D721Med (cell line): ENCODE measurements at places on chromosomes 2 and 18.

DNA sequence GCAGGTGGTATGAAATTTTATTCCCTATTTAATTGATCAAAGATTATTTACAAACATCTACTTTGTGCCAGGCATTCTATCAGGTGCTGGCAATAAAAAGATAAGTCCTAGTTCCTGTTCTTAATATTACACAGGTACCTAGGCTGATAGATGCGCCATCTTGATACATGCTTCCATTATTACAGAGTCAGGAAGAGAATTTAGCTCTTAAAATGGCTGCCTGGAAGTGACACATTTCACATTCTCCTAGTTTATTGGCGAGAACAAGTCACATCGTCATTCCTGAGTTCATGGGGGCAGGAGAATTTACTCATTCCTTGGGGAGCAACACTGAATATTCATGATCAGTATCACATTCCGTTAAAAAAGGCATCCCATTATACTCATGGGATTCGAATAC, 1.1 kb upstream of the DARS1 start:
- no peak for DNase-seq

- DNase-seq: no peak
Measured at GRCh38 chr2:236997069-236997715, 88.5 kb upstream of the COPS8 start.

- DNase-seq: no peak
Measured at GRCh38 chr2:21203976-21204375, 80.2 kb downstream of the TDRD15 start.

DNA sequence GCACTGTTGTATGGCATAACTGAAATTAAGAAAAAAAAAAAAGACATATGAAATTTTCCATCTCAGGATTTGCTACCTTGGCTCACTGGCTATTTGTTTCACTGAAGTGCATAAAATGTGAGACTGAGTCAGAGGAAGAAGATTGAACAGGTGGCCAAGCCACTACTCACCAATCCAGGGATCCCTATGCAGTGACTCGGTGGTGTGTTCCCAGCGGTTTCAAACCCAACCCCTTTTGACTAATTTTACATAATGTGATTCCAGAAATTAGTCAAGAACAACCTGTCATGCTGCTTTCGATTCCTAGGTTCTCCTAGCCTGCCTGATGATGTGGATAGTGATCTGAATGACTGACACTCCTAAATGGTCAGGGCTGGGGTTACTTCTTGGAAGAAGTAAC, 77.3 kb downstream of the KLHL14 start:
- DNase-seq: no peak

DNA sequence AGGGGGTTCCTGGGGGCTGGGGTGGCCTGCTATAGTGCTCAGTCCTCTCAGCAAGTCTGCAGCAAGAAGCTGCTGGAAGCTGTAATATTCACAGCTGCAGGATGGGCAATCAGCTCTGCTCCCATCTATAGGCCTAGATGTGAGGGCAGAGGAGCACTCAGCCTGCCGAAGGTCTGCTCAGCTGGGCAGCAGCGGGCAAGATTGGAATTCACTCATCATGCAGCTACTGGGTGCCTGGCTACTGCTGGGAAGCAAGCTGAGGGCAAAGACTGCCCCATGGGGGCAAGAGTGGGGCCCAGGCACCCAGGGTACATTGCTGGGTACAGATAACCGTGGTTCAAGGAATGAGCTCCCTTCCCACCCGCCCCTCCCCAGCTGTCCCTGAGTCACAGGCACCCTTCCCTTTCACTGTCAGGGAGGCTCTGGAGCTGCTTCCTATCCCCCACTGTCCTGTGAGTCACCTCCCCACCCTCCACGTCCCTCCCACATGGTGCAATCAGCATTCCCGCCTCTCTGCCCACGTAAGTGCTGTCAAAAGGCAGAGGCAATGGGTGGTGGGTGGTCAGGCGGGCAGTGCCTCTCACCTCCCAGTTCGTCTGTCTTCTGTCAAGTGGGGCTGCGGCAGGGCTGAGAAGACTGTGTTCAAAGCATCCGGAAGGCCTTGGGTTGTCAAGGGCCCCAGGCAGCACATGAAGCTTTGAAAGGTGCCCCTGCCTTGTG, 169.2 kb downstream of the TRIM43 start:
- DNase-seq: no peak

DNA sequence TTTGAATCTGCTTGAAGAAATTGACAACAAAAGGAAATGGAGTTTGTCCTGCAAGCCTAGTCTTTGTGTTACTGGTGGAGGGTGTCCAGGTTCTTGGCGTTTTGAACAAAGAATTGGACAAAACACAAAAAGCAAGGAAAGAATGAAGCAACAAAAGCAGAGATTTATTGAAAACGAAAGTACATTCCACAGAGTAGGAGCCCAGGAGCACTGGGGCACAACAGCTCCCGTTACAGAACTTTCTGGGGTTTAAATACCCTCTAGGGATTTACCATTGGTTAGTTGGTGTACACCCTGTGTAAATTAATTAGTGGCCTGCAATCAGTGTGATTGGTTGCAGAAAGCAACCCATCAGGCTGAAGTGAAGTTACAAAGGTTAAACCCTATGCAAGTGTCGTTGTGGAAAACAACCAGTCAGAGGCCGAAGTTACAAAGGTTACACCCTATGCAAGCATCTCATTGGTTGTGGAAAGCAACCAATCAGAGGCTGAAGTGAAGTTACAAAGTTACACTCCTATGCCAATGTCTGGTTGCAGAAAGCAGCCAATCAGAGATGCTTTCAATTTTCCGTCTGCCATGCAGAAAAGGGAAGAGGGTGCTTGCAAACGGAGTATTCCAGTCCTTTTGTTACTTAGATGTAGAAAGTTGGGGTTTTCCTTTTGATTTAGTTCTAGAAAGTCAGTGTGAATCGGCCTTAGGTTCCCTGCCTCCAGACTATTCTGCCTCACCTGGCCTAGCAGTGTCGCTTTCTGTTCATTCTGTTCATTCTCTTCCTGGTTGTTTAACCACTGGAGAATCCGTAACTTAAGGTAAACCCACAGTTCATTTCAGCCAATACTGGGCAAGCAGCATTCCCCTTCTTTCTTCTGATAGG, 47.6 kb upstream of the PTH2R start:
- no peak for DNase-seq

GRCh38 chr2:222456479-222457077, 32.2 kb downstream of the SGPP2 start:
- DNase-seq: no peak

DNA sequence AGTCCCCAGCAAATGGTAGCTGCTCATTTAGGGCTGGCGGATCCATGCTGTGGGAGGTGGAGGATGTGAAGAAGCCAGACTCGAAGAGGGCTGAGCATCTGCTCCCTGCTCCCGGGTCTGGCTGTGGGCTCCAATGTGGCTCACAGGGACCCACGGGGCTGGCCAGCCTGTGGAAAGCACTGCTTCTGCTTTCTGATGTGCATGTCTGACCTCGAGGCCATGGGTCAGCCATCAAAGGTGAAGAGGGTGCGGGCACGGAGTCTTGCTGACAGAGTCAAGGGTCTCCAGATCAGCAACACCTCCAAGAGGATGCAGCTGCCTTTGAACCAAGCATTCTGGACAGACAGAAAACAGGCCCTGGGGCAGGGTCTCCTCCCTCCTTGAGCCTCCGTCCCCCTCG, 178.2 kb downstream of the INHBB start:
- no peak for DNase-seq

GRCh38 chr2:46886268-46887027, 29.2 kb downstream of the MCFD2 start:
- no peak for DNase-seq

GRCh38 chr18:78421392-78421791, 558.2 kb upstream of the SALL3 start:
- DNase-seq: no peak

DNA sequence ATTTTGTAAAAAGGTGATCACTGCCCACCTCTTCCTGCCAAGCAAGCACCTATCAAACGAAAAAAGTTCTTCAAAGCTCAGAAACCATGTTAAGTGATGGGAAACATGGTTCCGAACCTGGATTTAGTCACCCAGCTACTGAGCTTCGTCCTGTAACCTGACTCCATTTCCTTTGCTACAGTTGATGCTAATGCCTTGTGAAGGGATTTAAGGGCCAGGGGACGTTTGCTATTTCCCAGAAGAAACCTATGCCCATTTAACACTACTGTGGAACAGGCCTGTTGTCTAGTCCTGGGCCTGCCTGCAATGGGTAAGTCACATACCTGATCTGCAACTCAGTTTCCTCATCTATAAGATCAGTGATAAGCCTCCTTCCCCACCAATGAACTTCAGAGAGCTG, 14.8 kb downstream of the SERPINE2 start:
- DNase-seq: no peak

- DNase-seq: no peak
Measured at GRCh38 chr2:38712413-38712812, 38.7 kb downstream of the SRSF7 start.

DNA sequence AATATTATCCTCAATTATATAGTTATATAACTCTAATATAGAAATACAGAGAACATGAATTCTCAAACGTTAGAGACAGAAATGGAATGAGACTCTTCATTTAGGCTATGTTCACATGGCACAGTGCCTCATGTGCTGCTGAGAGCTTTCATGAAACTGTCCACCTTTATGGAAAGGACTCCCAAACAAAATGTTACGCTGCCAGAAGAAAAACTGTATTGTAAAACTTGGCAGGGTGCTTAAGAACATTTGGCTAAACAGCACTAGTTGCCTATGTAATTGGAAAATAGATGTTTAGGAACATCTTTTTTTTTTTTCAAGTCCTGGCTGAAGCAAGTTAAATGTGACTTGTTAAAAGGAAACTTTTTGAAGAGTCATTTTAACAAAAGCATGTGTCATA, 396.0 kb downstream of the ERBB4 start:
- DNase-seq: no peak

DNA sequence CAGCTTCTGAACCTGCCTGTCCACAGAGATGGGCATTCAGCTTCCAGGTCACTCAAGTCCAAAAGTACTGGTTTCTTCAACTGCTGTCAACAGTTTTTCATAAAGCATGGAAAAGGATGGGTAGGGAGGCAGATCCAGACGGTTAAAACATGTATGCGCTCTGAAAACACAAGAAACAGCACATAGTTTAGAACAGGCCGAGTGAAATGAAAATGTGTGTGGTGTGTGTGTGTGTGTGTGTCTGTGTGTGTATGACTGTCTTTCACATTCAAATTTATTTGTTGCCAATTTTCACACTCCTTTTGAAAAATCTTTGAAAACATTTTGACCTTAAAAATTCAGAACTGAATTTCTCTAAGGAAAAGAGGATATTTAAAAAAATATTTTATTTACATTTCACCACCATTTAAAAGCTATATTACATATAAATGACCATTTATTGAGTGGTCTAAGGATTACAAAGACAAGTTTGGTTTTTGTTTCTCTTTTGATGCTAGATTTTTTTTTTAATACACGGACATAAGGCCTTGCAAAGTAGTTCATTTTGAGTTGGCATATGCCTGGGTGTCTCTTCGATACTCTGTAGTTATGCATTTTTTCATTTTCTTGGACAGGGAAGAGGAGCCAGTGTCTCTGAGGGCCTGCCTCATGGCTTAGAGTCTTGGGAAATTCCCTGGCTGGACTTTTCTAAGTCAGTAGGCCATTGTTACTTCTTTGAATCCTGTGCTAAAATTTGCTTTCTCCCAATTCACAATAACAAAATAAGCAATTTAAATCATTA, 30.0 kb upstream of the STK17B start:
- DNase-seq: no peak
